HS-5 (cell line): ENCODE measurements at places on chromosomes 1 and 21.

GRCh38 chr1:230824551-230824918 lies 43.8 kb downstream of the C1orf198 start:
- no peak for DNase-seq

DNA sequence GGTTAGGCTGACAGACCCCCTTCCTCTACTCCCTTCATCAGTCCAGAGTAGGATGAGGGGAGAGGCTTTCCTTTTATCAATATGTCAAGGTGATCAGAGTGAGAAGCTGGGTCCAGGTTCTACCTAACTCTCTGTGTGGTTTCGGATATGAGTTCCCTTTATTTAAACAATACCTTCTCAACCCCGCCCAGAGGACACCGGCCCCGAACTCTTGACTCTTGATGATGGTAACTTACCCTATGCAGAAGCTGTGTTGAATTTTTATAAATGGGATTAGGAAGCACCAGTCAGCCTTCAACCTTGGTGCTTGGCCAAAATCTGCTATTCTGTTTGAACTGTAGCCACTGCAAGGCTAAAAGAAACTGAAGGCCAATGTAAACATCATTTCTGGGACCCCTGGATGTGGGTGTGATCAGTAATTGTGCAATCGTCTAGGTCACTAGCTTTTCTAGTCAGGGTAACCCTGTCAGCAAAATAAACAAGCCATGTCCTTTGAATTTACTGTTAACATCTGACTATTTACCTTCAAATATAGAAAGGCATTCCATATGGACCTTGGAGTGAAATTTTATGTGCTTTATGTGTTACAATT lies 398.3 kb downstream of the SEC16B start:
- DNase-seq = no peak

- no peak for DNase-seq
These were observed 10.6 kb downstream of the TNFRSF1B start for GRCh38 chr1:12177156-12177998.

DNA sequence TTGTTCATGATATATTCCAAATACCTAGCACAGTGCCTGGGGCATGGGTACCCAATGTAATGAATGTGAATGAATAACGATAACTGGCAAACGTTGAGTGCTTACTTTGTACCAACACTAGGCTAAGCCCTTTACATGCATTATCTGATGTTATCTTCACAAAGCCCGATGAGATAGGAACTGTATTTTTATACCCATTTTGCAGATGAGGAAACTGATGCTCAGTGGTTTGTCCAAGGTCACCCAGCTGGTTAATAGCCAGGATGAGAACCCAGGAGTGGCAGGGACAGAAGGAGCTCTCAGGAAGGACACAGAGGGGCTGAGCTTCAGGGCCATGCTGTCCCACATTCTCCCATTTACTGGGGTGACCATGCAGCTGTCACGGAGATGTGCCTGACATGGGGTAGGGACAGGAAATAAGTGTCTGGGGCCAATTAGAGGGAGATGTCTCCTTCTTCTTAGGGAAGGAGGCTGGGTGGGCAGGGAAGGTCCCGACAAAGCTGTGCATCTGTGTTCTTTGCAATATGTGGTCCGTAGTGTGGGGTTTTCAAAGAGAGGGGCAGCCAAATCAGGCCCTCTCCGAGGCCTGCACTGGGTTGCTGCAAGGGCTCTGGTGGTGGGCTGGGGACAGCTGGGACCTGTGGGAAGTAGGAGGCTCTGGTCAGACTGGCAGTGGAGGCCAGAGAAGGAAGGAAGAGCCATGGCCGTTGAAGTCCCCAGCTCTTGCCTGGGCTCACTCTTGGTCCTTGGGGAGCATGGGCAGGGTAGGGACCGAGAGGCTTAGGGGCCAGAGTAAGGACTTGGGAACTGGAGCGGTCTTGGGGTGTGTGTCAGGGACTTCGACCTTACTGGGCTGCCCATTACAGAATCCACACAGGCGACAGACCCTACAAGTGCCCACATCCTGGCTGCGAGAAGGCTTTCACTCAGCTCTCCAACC lies 26.6 kb downstream of the A3GALT2 start:
- DNase-seq = no peak

- DNase-seq = peak; percentile 23
These were observed 14.8 kb upstream of the NCMAP start for GRCh38 chr1:24540906-24541710.

DNA sequence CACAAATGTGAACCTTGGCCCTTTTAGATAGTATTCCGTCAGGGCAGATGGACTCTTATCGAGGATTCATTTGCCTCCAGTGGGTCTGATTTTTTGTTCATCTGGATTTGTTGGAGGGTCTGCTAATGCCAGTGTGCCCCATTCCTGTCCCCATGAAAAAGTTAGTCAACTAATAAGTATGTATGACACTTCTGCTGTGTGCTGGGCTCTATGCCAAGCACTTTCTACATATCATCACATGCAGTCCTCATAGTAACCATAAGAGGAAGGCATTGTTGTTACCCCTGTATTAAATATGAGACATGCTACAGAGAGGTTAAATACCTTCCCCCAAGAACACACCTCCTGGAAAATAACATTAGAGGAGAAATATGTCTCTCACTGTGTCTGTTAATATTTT lies 46.6 kb upstream of the MAB21L3 start:
- DNase-seq = peak; percentile 37

DNA sequence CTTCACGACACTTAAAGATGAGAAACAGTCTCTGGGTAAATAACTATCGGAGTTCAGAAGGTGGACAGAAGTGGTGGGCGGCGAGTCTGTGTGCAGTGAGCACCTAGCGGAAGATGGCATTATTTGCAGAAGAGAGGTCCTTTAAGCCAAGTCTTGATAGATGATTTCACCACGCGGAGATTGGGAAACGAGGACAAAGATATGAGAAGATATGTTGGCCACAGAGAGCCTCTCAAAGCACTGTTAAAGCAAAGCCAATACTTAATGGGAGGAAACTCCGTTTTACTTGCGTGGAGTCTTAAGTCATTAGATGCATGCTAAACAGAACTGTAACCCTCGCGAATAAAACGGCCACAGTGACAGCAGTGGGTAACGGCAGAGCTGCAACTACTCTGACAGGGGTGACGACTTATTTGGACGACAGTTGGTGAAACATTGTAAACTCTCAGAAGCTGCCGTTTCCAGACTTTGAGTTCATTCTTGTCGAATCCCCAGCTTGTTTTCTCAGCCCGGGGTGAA lies 577 bp upstream of the CEP350 start:
- DNase-seq = no peak

- no peak for DNase-seq
These were observed 30.9 kb upstream of the CAMK1G start for GRCh38 chr1:209552406-209553264.

DNA sequence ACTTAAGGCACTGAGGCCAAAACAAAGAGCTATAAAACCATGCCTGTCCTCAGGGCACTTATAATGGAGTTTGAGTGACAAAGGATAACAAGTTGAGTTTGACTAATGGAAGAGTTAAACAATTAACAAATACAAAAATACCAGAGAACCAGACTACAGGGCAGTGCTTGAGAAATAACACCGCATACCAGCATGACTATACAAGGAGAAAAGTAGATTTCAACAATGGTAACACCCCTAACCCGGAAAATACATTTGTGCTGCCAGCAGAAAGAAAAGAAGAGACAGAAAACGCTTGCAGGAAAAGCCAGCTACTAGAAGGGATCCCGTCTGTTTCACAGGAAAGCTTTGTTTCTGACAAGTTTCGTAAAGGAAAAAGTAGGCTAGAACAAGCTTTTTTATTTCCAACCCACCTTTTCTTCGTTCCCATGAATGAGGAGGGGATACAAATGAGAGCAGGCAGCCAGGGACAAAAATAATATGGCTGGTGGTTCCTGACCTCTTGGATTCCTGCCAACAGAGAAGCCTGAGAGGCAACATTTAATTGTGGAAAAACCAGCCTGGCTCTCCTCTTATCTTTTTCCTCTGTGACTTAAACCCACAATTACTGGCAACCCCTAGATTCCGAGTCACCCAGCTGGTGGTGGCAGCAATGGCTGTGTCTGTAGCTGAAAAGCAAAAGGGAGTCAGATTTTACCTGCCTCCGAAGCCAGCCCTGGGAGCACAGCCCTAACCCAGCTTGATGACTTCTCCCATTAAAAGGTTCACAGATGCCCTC lies 56.5 kb downstream of the WLS start:
- DNase-seq = no peak

DNA sequence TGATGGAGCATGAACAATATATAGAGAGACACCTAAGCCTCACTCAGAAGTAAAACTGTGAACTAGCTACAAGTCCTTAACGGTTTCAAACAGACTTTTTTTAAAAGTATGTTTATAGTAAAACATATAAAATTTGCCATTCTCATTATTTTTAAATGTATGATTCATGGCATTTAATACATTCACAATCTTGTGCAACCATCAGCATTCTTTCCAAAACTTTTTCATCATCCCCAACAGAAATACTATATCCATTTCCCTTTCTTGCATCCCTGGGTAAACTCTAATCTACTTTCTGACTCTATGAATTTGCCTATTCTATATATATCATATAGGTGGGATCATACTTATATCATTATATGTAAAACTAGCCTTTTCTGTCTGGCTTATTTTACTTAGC lies 25.5 kb downstream of the EVI5 start:
- DNase-seq = no peak

GRCh38 chr1:7536891-7537591 lies 234.1 kb upstream of the VAMP3 start:
- no peak for DNase-seq

DNA sequence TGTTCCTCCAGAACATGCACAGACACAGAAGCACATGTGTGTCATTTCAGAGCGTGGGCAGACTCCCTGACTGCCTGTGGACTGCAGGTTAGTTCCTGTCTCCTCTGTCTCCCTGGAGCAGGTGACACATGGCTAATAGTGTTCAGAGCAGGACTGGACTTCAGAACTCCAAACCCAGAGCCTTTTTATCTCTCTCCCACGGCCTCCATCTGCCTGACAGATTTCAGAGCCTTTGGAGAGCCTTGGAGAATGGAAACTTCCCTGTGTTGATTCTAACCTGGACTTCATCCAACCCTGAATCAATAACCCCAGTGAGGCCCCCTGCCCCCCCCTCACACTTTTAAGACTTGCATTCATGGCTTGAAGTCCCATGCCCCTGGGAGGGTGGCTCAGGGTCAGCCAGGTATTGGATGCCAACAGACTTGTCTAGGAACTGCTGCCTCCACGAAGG lies 44.4 kb downstream of the C1orf198 start:
- no peak for DNase-seq

GRCh38 chr1:87224201-87224600 lies 104.5 kb upstream of the LMO4 start:
- peak; percentile 97 for DNase-seq

DNA sequence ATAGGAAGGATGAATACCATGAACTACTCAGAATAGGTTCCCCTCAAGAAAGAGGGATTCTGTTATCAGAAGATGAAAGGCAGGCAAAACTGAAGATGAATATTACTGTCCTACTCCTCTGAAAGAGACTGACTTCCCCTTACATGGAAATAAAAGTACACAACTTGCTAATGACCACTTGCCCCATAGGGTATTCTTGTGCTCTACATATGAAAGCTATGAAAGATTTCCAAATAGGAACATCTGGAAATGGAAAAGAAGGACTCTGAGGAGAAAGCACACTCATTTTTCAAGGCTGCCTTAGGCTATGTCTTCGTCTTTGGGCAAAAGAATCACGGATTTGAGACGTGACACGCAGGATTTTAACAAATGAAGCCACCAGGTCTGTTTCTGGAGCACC lies 170.1 kb upstream of the DAB1 start:
- no peak for DNase-seq

- DNase-seq = peak; percentile 62
These were observed 64.1 kb downstream of the DDR2 start for GRCh38 chr1:162696286-162696862.

DNA sequence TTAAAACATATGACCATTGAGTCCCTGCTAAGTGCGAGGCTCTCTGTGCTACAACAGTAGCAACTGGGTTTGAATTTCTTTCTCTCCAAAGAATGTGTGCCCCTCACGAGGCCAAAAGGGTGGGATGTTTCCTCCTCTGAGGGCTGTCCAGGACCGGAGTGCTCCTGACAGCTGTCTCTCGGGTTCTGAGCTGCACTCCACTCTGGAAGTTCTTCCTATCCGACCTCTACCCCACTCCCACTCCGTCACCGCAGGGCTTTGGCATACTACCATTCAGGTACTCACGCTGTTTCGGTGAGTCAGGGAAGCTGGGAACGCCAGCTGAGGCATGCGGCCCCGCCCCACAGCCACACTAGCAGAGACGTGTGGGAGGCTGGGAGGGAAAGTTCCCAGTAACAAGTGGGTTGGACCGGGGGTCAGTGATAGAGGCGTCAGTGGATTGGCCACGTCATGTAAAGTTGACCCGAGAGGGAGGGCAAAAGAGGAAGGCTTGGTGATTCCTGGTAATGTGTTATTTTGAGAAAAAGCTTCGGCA lies 705 bp upstream of the SLC50A1 start:
- DNase-seq = peak; percentile 83

GRCh38 chr1:183580281-183580682 lies 10.0 kb downstream of the NCF2 start:
- no peak for DNase-seq

DNA sequence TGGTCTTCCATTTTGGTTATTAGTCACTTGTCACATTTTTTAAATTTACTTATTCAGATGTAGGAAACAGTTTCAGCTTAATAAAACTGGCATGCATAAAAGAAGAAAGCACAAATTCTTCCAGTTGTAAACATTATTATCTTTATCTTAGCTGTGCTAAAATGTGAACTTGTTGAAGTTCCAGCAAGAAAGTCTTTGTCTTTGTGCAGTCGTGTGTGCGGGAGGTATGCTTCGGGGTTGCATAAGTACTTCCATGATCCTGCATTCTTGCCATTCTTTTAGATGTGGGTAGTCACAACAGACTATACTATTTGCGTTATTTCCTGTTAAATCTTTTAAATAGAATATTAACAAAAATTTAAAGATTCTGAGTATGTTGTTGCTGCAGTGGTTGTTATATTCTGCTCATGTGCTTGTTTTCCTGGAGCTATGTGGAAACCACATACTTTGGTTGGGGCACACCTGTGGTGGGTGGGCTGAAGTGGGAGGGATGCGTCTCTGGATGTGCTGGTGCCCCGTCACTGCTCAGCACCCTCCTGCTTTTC lies 49.9 kb downstream of the CBS start:
- DNase-seq = peak; percentile 28

GRCh38 chr1:204349602-204350001 lies 10.1 kb downstream of the PLEKHA6 start:
- DNase-seq = no peak

DNA sequence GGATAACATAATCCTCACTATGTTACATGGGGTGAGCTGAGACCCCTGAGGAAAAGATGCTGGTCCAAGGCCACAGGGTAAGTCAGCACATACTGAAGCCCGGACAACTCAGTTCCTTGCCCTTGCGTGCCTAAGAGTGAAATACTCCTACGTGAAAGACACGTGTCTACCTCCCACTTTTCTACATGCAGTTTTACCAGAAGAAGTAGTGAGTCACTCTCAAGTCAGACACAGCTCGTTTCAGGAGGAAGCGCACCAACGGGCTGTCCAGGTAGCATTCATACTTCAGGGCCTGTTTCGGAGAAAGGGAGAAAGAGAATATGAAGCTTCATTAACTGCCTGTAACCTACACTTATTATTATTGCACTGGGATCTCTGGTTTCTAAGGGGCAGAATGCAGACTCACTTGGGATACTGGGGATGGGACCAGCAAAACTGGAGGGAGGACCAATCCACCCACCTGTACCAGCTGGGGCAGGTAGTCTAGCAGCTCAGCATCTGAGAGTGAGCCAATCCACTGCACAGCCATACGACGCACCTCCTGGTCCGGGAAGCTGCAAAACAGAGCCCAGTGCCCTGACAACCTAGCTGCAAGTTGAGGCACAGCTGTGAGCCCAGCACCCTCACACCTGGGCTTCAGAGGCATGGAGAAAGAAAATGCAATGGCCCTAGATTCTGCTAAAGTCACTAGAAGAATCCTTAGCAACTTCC lies 32.4 kb upstream of the PPP1R15B start:
- no peak for DNase-seq

- DNase-seq = no peak
These were observed 83.8 kb upstream of the ACTL8 start for GRCh38 chr1:17671314-17671705.
